ENCODE measurements at places on chromosomes 2 and 18.
A peak's percentile ranks its signal among the peaks of the same experiment; 100 is the strongest.

DNA sequence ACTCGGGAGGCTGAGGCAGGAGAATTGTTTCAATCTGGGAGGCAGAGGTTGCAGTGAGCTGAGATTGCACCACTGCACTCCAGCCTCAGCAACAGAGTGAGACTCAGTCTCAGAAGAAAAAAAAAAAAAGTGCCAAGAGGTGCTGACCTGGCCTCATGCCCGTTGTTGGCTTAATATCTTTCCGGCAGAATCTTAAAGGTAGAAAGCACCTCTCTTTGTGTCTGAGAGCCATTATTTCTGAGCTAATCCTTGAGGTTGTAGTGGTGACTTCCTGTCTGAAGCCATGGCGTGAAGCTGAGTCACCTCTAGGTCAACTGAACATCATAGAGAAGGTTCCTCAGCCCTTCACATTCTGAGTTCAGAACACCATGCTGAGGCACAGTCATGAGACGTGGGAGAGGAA lies 60.4 kb downstream of the WDSUB1 start:
- DNase-seq = peak; percentile 40

- peak; percentile 22 for DNase-seq
Observed at GRCh38 chr18:60493066-60493465, 120.5 kb upstream of the MC4R start.

DNA sequence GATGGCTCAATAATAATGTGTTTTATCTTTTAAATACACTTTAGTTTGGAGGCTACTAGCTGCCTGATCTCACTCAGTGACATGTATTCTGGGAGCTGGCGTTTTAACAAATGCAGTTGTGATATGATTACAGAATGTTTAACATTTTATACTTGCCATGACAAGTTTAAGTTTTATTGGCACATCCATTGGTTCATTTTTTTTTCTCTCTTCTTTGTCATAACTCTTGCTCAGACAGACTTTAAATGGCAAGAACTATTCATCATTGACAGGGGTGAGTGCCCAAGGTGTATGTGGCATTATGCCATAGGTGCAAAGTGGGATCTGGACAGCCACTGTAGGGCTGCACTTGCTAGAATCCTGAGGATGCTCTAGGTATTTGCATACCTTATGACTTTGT lies 72.1 kb upstream of the MYL1 start:
- DNase-seq = no peak

GRCh38 chr2:217956586-217957457 lies 46.0 kb downstream of the TNS1 start:
- no peak for DNase-seq

- no peak for DNase-seq
Observed at GRCh38 chr18:67973916-67974315, 457.4 kb upstream of the DSEL start.

DNA sequence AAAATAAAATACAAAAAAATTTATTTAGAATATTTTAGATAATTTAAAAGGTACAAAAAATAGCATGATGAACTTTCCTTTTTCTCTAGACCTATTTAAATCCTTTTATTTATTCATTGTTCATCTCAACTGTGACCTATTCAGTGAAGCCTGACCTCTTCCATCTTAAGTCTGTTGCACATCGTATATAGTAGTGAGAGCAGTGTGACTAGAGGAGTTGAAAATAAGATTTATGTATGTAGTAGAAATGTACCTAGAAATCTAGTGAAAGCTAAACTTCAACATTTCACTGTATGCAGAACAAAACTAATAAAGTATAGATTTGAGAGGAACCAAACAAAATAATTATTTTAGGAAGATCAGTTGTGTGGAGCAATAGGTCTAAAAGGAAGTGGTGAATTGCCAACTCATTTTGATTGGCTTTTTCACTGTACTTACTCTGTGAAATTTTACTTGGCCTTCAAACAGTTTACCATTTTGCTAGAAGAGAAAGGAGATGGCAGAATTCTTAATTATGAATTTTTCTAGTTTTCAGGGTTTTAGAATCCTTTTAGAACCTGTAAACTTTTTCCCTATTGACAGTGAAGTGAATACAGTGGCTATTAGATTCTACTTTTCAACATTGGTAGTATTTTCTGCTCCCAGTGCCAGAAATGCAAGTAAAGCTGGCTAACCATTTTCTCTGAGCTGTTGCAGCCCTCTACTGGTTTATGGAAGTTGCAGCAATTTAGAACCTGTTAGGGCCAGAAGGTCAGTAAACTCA lies 11.0 kb downstream of the ANKRD12 start:
- peak; percentile 76 for DNase-seq

All from mesendoderm (in vitro differentiated cells).